Esophagus muscularis mucosa (tissue), 4 donors: ENCODE measurements at places on chromosomes 7 and 10.

- no peak for DNase-seq
These were observed 750.2 kb downstream of the XPNPEP1 start for GRCh38 chr10:109173121-109173520.

DNA sequence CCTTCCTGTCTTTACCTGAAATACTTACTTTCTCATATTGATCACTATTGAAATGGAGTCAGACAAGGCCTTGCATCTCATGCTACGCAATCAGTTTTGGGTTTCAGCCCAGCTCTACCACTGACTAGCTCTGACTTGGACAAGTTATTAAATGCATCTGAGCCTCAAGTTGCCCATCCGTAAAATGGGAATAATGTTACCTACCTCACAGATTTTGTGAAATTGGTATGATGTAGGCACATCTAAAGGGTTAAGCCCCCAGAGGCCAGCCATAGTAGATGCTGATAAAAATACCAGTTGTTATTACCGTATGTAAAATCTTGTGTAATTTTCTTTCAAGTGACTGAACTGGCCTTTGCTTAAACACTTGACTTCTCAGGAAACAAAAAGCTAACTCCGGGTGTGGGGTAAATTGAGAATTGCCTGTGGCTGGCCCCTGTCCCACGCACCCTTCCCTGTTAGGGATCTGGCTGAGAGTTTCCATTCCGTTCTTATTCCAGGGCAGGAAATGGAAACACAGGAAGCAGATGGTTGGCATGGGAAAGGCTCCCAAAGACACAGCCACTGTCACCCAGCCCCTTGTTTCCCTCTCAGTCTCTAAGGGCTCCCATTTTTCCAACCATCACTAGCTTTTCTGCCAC, 7.5 kb downstream of the DUSP5 start:
- no peak for DNase-seq

GRCh38 chr10:110569122-110569521, 1.6 kb downstream of the SMC3 start:
- DNase-seq = no peak

GRCh38 chr7:18895456-18895855, 222.0 kb downstream of the TWIST1 start:
- no peak for DNase-seq

DNA sequence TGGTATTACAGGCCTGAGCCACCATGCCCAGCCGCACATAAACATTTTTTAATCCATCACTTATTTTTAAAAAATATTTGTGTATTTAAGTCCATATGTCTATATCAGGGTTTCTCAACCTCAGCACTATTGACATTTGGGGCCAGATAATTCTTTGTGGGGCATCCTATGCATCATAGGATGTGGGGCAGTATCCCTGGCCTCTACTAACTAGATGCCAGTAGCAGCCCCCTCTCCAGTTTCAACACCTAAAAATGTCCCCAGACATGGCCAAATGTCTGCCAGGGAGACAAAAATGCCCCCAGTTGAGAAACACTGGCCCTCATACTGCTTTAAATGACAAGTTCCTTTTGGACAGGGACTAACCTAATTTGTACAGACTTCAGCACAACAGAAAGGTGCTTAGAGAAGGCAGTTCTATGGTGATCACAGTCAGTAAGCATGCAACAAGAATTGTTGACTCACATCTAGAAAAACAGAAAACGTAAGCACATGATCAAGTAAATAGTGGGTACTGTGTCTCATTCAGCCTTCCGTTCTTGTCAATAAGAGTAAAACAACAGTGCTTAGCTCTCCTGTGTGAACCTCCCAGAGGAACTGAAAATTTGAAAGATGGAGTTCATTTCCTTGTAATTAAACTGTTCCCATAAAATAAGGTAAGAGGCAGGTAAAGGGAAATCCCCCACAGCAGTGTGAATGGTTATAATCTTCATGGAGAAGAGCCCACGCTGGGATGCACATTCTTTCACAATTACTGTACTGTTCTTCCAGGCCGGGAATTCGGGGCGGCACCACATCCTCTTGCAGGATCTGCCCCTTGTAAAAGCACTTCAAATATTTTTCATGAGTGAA, 17.3 kb upstream of the ADRB1 start:
- DNase-seq = no peak

DNA sequence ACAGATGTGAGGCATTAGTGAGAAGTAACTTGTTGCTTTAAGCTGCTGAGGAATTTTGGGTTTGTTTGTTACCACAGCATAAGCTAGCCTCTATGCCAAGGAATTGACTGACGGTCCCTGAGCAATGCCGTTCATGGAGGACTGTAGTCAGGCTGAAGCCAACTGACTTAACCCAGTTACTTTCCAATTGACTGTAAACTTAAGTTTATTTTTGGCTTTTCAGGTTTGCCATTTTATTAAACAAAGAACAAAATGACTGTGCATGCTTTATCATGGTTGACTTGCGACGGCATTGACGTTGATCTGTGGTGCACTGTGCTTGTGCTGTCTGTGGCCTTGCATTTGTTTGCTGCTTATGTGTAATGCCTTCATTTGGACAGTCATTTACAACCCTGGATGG, 53.5 kb downstream of the DNAJB9 start:
- no peak for DNase-seq

GRCh38 chr7:10537764-10538163, 435.9 kb upstream of the PHF14 start:
- no peak for DNase-seq

DNA sequence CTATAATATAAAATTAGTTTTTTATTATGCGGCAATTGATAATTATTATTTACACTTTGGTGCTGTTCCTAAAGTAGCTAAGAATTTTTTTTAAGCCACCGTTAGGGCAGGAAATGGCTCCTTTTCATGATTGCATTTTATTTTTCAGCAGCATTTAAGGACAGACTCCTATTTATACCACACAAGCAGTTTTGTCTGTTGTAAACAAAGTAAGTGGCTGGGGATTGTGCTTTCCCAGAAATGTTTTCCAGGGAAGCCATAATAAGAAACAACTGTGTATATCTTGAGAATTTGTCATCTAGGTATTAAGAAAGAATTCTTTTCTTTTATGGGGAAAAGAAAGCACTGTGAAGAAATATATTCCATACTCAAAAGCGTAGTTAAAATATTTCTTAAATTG, 232.0 kb downstream of the VTI1A start:
- no peak for DNase-seq

GRCh38 chr10:100155936-100156335, 29.9 kb downstream of the ERLIN1 start:
- no peak for DNase-seq

- no peak for DNase-seq
These were observed 15.4 kb downstream of the MYPN start for GRCh38 chr10:68124718-68125117.

GRCh38 chr7:143359771-143360353, 2.7 kb downstream of the FAM131B start:
- no peak for DNase-seq
